ENCODE measurements at places on chromosomes 1 and 21.

GRCh38 chr1:243315455-243315854, 59.6 kb downstream of the SDCCAG8 start:
- no peak for DNase-seq

- no peak for DNase-seq
Measured at GRCh38 chr1:221268295-221268694, 389.1 kb downstream of the HLX start.

DNA sequence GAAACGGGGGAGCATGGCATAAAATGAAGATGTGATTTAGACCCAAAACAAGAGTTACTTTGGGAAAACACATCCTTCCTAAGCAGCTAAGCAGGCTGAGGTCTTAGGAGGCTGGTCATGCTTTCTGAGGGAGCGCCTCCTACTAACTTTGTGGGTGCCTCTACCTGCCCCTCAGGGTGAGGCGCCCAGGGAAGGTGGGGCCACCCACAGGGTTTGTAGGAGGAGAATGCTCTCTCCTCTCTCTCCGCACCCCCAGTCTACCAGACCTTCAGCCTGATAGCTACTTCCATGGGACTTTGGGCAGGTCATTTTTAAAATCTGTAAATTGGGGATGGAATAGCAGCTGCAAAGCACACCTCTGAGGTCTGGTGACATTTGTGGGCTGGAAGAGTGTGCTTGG, 23.8 kb downstream of the SLC27A3 start:
- DNase-seq: no peak

GRCh38 chr1:180158149-180159147, 3.8 kb downstream of the QSOX1 start:
- no peak for DNase-seq

- no peak for DNase-seq
Measured at GRCh38 chr1:188949701-188950100, 1528.0 kb downstream of the BRINP3 start.

DNA sequence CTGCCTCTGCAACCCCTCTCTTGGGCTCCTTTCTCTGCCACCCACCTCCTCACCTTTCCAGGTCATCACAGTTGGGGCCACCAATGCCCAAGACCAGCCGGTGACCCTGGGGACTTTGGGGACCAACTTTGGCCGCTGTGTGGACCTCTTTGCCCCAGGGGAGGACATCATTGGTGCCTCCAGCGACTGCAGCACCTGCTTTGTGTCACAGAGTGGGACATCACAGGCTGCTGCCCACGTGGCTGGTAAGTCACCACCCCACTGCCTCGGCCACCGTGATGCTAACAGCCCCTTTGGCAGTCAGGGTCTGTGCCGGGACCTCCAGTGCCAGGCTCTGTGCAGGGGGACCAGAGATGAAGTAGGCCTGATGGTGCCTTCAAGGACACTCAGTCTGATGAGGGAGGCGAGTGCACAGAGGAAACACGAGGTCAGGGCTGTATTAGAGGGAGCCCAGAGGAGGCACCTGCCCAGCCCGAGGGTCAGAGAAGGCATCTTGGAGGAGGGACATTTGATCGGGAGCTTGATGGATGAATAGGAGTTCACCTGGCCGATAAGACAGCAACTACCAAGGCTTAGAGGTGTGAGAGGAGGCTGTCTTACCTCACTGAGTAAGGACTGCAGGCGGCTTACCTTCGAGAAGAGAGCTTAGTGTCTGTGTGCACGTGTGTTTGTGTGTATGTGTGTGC, 18.1 kb downstream of the PCSK9 start:
- no peak for DNase-seq

GRCh38 chr1:152392909-152393308, 21.2 kb downstream of the CRNN start:
- no peak for DNase-seq

DNA sequence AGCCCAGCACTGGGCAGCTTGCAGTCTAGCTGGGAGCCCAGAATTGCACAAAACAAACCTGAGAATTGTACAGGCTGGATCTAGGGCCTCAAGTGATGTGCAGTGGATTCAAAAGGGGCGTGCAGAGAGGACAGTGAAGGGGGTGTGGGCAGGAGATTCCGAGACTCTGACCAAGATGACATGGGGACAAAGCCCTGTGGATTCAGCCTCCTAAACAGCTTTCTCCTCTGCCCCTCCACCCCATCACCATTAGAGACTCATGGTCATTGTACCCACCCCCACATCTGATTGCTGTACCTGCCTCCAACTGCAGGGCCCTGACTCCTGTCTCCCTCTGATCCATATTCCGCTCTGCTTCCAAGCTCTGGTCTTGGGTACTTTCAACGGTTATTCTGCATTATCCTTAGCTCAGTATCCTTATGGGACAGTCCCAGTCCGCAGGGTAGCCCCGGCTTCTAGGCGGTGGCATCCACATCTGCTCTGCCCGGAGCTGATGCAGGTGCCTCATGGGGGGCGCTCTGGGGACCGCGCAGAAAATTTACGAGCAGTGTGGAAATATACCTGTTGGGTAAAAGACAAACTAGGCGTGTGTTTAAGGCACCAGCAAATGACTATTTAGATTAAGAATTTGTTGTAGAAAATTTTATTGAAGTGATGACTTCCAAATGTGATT, 1.7 kb upstream of the BMP8A start:
- no peak for DNase-seq
